ENCODE measurements at places on chromosomes 4 and X. TPM values are rescaled to one million over a fixed set of nuclear protein-coding genes. Genes with fewer than 3 reads are reported as not detected.
A peak's percentile ranks its signal among the peaks of the same experiment; 100 is the strongest.

DNA sequence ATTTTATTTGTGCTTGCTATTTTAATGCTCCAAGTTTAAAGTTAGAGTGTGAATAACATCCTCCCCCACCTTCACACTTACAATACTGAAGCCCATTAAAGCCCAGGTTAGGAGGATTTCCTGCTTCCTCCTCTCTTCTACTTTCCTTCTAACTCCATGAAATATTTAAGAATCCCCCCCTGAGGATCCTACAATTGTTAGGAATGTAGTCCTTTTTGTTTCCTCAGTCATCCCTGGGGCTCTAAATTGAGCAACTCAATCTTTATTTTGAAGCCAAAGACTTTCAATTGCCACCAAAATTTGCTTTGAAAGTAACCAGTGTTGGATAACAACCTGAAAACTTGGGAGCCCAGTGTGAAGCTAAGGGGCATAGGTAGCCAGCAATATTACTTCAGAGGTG, 276.9 kb downstream of the FAM47A start:
- H3K4me3 ChIP-seq = no peak overlapping the region
- H3K36me3 ChIP-seq = no peaks in the 10 kb centered on the region
- H3K27me3 ChIP-seq = no peaks in the 10 kb centered on the region
- H3K27ac ChIP-seq = no peak overlapping the region
- no peaks in the 10 kb centered on the region for H3K4me1 ChIP-seq

DNA sequence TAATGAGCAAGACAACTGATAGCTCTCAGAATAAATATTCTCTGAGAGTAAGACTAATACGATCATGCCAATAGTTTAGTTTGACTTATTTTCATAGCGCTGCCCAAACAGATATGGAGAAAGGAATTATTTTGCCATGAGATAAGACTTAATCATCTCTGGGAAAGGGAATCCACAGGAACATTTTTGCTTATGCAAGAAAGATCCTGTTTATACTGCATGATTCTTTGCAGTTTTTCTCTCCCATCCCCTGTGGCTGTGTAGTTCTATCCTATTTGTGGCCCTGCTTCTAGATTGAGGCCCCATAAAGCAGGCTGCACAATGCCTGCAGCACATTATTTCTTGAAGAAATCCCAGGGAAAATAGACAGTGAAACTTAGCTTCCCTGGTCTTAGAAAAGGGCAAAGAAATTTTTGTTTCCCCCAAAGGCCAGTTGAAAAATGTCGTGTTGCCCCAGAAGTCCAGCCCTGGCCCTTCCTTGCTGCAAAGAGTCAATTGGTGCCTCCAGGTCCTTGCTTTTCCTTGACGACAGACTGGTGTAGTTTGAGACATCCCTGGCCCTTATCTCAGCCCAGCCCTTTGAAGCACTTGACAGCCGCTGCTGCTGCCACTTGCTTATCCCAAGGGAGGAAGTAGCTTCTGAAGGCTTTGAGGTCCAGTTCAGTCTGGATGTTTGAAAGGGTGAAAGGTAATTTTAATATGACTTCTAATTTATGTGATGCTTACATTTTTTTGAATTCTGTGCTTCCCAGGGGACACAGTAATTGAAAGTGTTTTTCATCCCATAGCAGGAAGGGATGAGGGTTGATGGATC, 45.0 kb upstream of the SH3RF1 start:
- H3K4me3 ChIP-seq = peak overlapping the region; percentile 40
- DNase-seq = no peak
- peaks cover 31% of the 10 kb centered on the region for H3K4me1 ChIP-seq

DNA sequence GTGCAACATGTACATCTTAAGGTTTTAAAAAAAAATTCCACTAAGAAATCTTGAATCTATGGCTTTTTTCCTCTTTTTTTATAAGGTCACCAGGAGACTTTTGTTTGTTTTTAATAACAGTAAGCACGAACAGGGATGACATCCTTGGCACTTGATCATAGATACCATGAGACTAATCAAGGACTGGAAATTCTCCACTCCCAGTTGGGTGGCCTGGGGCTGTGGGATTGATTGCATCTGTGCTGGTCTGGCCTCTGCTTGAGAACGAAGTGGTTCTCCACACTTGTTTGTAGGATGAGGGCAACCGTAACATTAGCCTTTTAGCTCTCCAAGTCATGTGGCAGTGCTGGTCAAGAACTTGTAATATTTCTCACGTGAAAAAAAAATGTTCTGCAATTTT, 35.4 kb downstream of the SNX25 start:
- no peaks in the 10 kb centered on the region for H3K27me3 ChIP-seq
- peaks cover 5% of the 10 kb centered on the region for H3K36me3 ChIP-seq
- peak overlapping the region; percentile 75 for H3K27ac ChIP-seq

DNA sequence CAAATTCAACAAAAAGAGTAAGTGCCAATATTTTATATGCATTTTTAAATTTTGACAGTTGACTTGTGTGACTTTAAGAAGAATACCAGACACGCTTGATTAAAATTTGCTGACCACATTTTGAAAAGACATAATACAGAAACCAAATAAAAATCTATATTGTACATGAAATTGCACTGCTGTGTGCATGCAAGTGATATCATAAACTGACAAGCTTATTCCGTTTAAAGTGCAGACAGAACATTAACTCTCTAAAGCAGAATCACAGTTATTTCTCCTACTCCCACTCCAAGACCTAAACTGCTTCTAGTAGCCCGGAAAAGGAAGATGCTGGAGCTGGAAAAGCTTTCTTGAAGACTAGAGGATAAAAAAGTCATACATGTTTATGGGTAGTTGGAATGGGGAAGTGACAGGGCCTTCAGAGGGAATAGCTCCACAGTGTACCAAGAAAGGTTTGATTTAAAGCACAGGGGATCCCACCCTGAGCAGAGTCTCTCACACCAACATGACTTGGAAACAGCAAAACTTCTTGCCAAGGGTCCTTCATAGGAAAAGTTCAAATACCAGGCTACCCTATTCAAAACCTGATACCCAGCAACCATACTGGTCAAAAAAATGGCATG, 34.1 kb upstream of the NAF1 start:
- H3K36me3 ChIP-seq = no peaks in the 10 kb centered on the region
- H3K4me3 ChIP-seq = no peak overlapping the region
- peaks cover 23% of the 10 kb centered on the region for H3K27me3 ChIP-seq
- no peak overlapping the region for H3K27ac ChIP-seq
- DNase-seq = no peak

DNA sequence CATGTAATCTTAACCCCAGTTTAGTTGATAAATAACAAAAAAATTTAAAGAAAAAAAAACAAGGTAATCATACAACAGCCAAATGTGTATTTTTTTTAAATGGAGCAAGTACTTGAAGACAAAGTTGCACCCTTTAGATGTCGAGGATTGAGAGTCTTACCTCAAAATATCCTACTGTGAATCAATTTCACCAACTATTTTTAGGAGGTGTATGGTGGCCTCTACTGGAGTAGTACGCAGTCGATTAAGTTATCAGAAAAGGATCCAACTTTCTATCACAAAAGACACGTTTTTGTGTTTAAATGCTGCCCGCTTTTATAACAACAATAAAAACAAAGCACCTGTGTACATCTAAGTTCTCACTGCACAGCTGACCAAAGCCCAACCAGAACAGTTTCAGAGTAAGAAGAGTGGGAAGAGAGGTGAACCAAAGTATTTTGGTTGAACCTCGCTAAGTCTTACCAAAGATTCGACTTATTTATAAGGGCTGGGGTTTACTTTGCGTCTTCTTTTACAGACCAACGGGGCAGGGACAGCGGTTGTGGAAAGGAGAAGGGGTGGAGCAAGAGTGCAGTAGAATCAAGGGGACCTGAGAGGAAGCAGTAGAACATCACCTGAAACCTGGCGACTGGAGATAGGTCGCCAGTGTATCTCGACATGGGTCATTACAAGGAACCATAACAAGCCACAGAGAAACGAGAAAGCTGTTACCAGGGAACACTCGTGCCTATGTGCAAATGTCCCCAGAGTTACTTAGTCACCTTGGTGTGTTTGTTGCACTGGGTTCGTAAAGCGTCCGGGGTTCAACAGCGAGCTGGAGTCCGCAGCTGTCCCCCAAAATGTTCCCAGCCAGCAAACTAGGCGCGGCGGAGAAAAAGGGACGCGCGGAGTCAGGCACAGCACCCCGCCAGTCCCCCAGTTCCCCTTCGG, 1.1 kb downstream of the RPS6KA6 start:
- peaks cover 1% of the 10 kb centered on the region for H3K36me3 ChIP-seq
- DNase-seq = no peak
- H3K27me3 ChIP-seq = no peaks in the 10 kb centered on the region

DNA sequence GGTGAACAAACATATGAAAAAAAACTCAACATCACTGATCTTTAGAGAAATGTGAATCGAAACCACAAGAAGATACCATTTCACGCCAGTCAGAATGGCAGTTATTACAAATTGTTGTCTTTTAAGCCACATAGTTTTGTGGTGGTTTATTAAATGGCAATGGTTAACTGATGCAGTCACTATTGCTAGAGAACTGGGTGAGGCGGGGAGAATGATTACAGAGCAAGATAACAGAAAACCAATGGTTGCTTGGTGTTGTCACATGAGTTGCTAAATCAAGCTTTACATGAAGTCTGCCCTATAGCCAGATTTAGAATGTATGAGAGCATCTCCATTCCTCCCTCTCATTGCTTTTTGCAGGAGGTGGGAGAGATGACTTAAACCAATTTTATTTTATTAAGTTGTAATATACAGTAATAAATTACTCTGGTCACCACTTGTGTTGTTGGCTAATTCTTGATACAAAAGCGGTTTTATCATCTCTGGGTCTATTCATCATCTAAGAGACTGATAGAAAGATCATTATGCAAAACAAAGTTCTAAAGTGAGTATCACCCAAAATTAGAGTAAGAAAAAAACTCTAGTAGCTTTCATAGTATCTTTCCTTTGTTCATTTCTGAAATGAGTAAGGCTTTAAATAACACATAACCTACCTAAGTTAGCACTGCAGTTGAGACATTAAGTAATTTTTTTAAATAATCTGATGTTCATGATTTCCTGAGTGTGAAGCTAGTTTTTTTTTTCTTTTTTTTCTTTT, 859.5 kb downstream of the STIM2 start:
- no peak for DNase-seq
- H3K27me3 ChIP-seq = no peaks in the 10 kb centered on the region
- H3K36me3 ChIP-seq = no peaks in the 10 kb centered on the region
- no peak overlapping the region for H3K4me3 ChIP-seq

- H3K27ac ChIP-seq = no peak overlapping the region
- H3K27me3 ChIP-seq = no peaks in the 10 kb centered on the region
- peaks cover 2% of the 10 kb centered on the region for H3K4me1 ChIP-seq
- H3K4me3 ChIP-seq = no peak overlapping the region
- no peak for DNase-seq
Measured at GRCh38 chrX:108216405-108216804, 124.8 kb downstream of the ATG4A start.

- no peak overlapping the region for H3K27ac ChIP-seq
- peaks cover 8% of the 10 kb centered on the region for H3K36me3 ChIP-seq
- peak overlapping the region; percentile 72 for H3K4me3 ChIP-seq
Measured at GRCh38 chrX:153499876-153500275, 5.1 kb downstream of the BGN start.

DNA sequence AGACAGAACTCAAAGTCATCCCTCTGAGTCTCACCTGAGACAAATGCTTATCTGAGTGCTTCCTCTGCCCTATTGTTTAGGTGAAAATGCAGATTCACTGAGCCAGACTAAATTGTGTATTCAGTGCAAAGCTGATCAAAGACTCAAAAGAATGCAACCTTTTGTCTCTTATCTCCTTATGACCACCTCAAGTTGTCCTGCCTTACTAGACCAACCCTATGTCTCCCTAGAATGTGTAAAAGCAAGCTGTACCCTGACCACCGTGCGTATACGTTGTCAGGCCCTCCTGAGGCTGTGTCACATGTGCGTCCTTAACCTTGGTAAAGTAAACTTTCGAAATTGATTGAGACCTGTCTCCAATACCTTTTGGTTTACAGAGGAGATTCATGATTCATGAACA, 63.6 kb upstream of the SH3RF1 start:
- no peak overlapping the region for H3K4me3 ChIP-seq
- H3K27me3 ChIP-seq = no peaks in the 10 kb centered on the region
- H3K27ac ChIP-seq = no peak overlapping the region
- DNase-seq = no peak
- no peaks in the 10 kb centered on the region for H3K36me3 ChIP-seq

DNA sequence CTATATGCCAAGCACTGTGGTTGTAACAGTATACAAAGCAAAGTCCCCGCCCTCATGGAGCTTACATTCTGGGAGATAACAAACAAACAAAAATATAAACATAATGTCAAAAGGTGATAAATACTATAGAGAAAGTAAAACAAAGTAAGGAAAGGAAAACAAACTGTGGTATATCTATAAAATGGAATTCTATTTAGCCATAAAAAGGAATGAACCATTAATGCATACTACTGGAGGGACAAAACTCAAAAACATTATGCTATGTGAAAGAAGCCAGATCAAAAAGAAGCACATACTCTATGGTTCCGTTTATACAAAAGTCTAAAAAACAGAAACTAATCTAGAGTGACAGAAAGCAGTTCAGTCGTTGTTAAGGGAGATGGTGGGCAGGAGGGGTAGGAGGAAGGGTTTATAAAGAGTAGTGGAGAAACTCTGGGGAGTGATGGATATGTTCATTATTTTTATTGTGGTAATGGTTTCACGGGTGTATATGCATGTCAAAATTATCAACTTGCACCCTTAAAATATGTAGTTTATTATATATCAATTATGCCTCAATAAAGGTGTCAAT, 31.5 kb downstream of the GPC3 start:
- H3K4me1 ChIP-seq = no peaks in the 10 kb centered on the region
- no peaks in the 10 kb centered on the region for H3K27me3 ChIP-seq
- H3K36me3 ChIP-seq = no peaks in the 10 kb centered on the region

XPNPEP2 gene
- total RNA-seq = not detected

RASL11B gene
- 8.1 TPM for total RNA-seq

RTL9 gene
- total RNA-seq = 0.33 TPM

FAAH2 gene
- total RNA-seq = 1.2 TPM

MAGEC2 gene
- not detected for total RNA-seq

TEX13D gene
- not detected for total RNA-seq

DDX53 gene
- not detected for total RNA-seq

DNAJB14 gene
- 57.6 TPM for total RNA-seq

DMRTC1 gene
- total RNA-seq = not detected

Measured in chondrocyte (in vitro differentiated cells).